Substantia nigra (tissue), 51 donors: ENCODE measurements at places on chromosomes 6 and 20.
A peak's percentile ranks its signal among the peaks of the same experiment; 100 is the strongest.

GRCh38 chr6:6461138-6461537 is 127.4 kb upstream of the LY86 start:
- DNase-seq, result no peak

GRCh38 chr6:157056275-157056674 is 267.0 kb downstream of the TMEM242 start:
- DNase-seq, result no peak

GRCh38 chr6:18763086-18763485 is 375.9 kb downstream of the RNF144B start:
- DNase-seq, result no peak

GRCh38 chr6:4210629-4211419 is 75.4 kb upstream of the ECI2 start:
- DNase-seq, result peak; percentile 40

GRCh38 chr6:45541934-45542333 is 164.2 kb upstream of the SUPT3H start:
- no peak for DNase-seq

DNA sequence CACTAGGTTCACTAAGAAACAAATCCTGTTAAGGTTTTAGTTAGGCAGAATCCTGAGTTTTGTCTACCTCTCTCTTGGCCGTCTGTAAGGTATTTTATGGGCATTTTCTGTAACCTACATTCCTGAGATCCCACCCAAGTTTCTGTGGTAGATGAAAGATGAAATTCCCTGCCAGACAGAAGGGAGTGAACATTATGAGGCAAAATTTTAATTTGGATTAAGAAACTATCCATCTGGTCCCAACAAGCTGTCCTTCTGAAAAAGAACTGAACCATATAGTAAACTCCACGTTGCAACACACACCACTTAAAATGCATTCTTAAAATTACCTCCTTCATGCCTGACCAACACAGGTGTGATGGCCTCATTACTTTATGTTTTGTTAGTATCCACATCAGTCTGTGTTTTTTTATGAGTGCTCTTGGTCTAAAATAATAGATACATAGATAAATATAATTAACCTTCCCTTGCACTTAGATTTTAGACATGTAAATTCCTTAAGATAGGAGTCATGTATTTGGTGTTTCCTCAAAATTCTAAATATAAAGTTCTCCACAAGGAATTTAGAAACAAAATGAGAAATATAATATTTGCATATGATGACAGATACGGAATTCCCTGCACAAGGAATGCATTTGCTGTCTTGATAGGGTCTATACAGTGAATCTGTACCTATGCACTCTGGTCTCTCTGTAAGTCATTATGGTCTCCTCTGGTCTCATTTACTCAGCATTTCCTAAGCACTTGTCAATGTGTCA is 86.5 kb downstream of the CHD6 start:
- no peak for DNase-seq

- DNase-seq, result no peak
Measured at GRCh38 chr20:17538517-17539170, 7.5 kb upstream of the BFSP1 start.

DNA sequence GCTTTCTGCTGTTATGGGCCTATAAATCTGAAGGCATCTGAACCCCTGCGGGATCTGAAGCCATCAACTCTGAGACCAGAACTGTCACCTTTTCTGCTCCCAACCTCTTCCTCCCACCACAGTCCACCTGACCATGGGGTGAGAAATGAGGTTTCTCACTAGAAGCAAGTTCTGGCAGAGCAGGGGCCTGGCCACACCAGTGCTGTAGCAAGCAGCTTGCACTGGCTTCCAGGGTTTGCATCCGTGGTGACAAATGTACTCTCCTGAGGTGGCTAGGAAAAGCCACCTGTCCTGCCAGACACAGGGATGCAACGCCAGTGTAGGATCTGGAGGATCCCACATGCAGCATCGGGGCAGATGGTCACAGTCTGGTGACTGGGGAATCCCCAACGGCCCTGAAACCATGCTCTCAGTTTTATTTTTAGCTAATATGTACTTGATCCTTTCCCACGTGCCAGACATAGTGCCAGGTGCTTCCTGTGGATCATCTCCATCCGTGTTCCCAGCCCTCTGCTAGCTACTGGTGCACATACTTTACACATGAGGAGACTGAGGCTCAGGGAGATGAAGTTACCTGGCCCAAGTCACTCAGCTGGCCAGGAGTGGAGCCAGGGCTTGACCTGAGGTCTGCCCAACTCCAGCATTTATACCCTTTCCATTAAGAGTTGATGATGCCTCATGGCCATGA is 122.1 kb upstream of the SPACA1 start:
- no peak for DNase-seq

DNA sequence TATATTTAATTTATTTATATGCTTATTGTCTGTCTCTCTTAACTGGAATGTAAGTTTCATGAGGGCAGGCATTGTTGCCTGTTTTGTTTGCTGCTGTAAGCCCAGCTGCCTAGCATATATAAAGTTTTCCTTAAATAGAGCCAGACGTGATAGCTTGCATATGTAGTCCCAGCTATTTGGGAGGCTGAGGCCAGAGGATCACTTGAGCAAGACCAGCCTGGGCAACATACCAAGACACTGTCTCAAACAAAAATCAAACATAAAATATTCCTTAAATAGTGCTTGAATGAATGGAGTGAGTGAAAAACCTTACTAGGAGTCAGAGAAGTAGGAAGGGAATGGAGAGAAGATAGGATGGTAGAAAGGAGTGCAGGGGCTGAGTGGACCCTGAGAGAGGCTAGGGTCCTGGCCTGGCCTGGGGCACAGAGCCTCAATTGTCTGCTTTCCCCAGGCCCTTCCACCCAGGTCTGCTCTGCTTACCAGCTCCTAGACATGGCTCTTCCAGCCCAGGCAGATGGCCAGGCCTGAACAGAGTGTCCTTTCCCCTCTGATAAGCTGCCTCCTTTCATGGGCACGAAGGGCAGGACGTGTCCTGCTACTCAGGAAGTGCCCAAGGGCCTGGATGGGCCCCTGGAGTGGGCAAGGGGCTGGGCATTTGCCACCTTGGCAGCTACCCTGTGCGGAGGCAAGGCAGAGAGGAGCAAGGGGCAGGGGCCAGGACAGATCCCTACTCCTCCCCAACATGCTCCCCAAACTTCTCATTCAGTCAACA is 17.7 kb upstream of the BAK1 start:
- DNase-seq, result no peak

DNA sequence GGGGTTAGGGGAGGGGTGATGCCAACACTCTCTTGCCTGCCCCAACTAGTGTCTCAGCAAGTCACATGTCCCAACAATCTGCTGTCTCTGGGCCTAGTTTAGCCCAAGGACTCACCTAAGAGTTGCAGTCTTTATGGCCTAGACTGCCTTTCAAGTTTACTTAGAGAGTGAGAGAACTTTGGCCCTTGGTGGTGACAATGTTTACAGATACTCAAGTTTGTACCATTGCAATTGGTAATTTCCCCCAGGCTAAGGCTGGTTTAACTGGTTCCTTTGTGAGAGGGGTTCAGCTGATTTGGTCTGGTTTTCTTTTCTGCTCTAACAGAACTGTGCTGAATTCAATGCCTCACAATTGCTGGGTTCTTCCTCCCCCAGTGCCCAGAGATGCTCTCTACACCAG is 1279.9 kb upstream of the EYS start:
- DNase-seq, result no peak

- DNase-seq, result no peak
Measured at GRCh38 chr6:106858653-106859092, 115.9 kb downstream of the CD24 start.

- DNase-seq, result no peak
Measured at GRCh38 chr6:163605385-163606097, 191.0 kb downstream of the QKI start.

GRCh38 chr6:47161176-47161687 is 119.1 kb upstream of the ADGRF1 start:
- no peak for DNase-seq

DNA sequence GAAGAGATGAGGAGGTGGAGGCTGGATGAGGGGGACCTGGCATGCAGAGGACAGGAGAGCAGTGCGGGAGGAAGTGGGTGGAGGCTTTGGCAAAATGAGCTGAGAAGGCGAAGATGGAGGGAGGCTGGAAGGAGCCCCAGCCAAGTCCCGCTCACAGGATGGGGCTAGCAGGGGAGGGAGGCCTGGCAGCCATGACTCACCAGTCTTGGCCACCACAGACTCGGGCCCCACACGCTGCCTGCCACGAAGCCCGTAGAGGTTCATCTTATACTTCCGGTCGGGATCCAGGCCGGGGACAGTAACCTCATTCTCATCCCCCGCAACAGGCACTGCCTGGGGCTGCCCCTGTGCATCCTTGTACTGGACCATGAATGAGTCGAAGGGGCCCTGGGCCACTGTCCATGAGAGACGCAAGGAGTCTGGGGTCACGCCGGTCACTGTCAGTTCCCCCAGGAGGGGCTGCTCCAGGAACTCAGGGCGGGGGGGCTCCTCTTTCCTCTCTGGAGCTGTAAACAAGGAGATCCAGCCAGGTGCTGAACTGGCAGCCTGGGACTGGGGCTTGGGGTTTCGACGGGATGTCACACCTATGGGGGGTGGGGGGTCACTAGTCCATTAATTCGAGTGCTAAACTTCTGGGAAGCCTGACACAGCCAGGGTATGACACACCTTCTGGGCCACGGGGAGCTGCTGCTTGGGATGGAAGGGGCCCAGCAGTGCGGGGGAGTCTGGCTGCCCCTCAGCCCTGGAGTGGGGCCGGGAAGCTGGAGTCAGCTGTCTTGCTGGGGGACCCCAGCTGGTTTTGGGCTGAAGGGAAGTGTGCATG is 27.8 kb downstream of the TNXB start:
- DNase-seq, result no peak

- DNase-seq, result no peak
Measured at GRCh38 chr6:33314943-33315792, 1.3 kb upstream of the TAPBP start.

GRCh38 chr20:59559863-59560262 is 44.5 kb upstream of the PHACTR3 start:
- no peak for DNase-seq

GRCh38 chr6:136337121-136337520 is 47.5 kb upstream of the BCLAF1 start:
- DNase-seq, result no peak

GRCh38 chr6:17950095-17950494 is 37.3 kb downstream of the KIF13A start:
- DNase-seq, result no peak

- DNase-seq, result no peak
Measured at GRCh38 chr6:10610289-10610688, 84.1 kb downstream of the C6orf52 start.

DNA sequence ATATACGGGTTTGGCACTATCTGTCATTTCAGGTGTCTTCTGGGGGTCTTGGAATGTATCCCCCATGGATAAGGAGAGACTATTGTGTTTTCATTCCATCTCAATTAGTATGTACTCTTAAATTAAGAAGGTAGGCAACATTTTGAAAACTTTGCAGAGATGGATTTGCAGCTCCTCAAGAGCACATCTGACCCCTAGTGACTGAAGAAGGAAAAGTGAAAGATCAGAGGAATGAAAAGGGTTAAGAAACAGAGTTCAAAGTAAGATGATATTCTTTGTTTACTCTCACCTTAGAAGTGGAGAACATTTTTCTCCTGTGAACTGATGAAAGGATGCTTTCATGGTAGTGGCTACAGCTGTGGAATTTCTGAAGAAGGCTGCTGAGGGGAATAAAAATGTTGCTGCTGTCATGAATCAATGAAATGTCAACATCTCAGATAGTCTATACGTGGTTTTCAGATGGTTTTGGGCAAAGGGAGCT is 41.5 kb downstream of the SH3BGRL2 start:
- no peak for DNase-seq

GRCh38 chr6:104462811-104463599 is 396.7 kb downstream of the HACE1 start:
- no peak for DNase-seq
